ENCODE measurements at places on chromosomes 12 and 14.

GRCh38 chr12:58895053-58895452, 25.3 kb downstream of the LRIG3 start:
- no peak for DNase-seq

DNA sequence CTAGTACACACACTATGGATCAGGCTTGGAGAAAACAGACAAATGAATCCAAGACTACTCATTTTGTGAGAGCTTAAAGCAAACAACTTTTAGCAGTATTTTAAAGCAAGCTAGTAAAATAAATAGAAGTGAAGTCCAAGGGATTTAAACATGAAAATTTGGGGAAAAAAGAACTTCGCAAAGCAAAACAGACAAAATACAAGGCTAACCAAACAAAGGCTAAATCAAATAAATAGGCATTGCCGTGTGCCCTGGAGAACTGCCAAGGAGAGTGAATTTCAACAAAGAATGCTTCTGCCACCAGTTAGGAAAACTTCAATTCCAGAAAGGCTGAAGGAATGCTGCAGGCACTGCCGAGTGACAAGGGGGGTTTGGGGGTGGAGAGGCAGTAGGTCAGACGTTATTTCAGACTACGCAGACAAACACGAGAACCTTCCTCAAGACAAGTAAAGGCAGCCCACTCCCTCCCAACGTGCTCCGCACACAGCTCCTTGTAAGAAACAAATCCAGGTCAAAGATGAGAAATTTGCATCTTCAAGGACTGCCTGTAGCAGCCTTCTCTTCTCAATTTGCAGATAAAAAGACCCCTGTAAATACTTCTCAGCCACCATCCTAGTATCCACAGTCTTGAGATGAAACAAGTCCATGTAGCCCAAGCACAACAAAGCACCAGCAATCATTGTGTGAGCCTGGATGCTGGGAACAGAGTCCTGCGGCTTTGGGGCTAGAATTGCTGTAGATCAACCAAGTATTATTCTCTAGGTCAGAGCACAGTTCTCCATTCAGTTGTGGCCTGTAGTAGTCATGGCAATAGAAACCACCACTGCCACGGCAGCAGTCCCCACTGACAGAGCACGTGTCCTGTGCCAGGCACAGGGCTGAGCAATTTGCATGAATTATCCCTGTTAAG, 43.3 kb downstream of the EFCAB11 start:
- no peak for DNase-seq

DNA sequence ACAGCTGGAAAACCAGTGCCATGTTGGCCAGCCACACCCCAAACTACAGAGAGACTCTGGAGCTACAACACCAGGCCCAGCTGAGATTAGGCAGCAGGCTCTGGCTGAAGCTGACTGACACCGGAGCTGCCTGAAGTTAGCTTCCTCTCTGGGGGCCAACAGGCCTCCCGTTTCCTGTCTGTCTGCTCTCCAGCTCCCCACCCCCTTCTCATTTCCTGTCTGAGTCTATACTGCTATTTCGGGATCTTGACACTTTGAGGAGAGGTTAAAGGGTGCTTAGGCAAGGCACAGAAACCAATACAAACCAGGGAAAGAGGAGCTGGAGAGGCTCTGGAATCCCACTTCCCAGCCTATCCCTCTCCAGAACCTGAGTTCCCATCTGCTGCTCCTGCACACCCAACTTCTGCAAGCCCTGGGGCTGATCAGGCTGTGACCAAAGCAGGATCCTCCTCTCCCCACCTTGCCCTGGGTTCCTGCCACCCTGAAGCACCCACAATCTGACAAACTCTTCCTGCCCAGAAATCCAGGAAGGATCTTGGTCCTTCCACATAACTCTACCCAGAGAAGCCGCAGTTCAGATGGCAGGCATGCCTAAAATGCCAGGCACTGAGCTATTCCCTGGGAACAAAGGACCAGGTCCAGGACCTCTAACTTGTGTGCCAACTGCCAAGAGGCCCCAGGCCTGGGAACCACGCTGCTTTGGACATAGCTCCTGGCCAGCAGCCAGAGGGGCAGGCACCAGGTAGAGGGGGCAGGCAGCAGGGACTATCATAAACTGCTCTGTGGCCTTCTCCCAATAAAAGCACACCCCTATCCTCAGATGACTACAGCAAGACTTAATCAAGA, 39.9 kb downstream of the PRPF40B start:
- DNase-seq: no peak

- no peak for DNase-seq
Measured at GRCh38 chr14:35254736-35255135, 37.4 kb upstream of the PSMA6 start.

DNA sequence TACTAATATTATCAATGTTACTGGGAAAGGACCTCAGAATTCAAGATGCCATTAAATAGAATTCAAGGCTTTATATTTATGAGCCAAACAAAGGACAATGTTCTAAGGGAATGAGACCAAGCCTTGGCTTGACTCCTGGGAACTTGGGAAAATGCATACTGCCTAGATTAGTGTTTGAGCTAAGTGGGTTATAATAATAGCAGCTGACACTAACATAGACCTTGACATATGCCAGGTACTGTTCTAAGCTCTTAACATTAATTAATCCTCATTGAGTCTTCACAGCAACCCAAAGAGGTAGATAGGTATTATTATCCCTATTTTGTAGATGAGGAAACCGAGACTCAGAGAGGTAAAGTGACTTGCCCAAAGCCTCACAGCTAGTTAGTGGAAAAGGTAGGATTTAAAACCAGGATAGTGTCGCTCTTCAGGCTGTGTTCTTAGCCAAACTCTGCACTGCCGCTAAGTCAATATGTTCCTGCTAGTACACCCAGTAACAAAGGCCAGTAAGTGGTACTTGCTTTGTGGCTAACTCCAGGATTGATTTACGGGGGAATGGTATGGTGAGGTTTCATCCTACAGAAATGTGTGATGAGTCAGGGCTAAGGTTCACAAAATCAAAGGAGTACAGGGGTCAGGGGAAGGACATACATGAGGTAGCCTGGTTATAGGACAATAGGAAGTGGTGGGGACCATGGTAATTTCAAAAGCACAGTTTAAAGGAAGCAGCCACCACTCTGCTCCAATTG, 35.8 kb upstream of the PRKAB1 start:
- DNase-seq: no peak

DNA sequence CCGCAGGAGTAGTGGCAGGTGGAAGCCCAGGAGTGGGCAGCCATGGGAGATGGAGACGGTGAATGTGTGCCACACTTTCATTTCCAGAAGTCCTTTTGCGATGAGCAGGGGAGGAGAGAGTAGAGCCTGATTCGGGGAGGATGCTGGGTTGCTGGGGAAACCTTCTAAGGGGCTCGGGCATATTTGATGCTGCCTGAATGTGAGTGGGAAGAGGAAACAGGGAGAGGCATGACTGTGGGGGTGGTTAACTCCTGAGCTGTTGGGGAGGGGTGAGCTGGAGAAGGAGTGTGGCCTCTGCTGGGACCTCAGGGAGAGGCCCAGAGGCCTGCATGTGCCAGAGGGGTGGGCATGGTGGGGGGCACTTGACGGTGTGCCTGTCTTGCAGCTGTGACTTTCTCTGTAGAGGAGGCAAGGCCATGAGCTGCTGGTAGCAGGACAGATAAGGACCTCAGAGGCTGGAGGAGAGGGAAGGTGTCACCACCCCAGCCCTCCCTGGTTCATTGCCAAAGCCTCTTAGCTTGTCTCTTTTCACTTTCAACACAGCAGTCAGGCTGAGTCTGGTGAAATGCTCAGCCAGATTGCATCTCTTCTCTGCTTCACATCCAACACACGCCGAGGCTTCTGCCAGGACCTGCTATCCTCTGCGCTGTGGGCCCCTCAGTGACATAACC, 11.4 kb downstream of the GLT1D1 start:
- no peak for DNase-seq

- no peak for DNase-seq
Measured at GRCh38 chr14:24712374-24712773, 78.4 kb upstream of the GZMB start.

Data from D341Med (cell line).